ENCODE measurements at places on chromosomes 16 and 17. TPM values are rescaled to one million over a fixed set of nuclear protein-coding genes. Genes with fewer than 3 reads are reported as not detected.

PLXDC1 gene
- polyA plus RNA-seq, result 9.7 TPM

TRIM16 gene
- 35.8 TPM for polyA plus RNA-seq

CNTNAP1 gene
- 10.9 TPM for polyA plus RNA-seq

FDXR gene
- 2.2 TPM for polyA plus RNA-seq

THUMPD1 gene
- polyA plus RNA-seq, result 30.4 TPM

KIF2B gene
- polyA plus RNA-seq, result not detected

KRTAP4-4 gene
- polyA plus RNA-seq, result not detected

ZNF629 gene
- 14.2 TPM for polyA plus RNA-seq

HSD17B2 gene
- 0.20 TPM for polyA plus RNA-seq

Measured in muscle of back (tissue), 13 donors.